CD4-positive, alpha-beta T cell treated with Interleukin-4 for 1 hour (primary cell): ENCODE measurements at places on chromosomes 16 and 17.

DNA sequence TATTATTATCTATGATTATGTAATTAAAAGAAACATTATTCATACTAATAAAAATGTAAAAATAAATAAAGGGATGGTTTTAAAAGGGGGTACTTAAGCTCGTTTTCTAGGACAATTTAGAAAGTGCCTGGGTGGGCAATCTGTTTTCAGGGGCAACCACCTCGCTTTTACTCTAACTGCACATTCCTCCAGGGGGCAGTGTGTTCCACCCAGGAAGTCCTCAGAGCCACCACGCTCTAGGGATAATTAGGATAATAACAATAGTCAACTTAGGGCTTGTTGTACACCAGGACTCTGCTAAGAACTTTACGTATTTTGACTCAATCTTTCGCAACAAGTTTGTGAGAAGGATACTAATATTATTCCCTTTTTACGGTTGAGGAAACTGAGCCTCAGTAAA, 396.7 kb upstream of the MAF start:
- DNase-seq = peak; percentile 1

DNA sequence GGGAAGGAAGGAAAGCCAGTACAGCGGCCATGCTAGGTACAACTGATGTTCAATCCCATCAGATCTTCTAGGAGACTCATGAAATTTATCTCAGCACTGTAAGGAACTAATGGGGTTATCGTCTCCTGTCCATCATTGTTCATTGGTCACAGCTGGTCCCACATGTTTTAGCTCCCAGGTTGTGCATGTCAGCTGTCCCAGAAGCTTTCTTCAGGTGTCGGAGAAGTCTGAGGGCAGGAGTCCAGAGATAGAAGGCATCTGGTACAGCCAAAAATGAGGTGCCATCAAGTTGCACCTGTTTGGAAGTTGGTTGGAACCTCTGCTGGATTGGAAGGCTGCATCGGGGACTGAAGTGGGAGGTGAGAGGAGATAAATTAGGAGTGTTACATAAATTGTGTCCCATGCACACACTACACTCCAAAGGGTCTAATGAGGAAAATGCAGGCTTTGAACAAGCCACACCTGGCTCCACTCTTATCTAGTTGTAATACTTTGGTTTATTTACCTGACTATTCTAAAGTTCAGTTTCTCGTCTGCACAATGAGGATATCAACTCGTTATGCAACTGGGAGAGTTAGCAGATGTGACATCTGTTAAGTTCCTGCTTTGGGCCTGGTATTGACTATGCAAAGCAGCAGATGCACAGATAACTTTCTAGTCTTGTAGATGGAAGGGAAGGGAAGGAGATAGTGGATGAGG, 62.9 kb downstream of the MAP2K6 start:
- no peak for DNase-seq

- no peak for DNase-seq
These were observed 26.5 kb upstream of the FAAP100 start for GRCh38 chr17:81578561-81579225.

DNA sequence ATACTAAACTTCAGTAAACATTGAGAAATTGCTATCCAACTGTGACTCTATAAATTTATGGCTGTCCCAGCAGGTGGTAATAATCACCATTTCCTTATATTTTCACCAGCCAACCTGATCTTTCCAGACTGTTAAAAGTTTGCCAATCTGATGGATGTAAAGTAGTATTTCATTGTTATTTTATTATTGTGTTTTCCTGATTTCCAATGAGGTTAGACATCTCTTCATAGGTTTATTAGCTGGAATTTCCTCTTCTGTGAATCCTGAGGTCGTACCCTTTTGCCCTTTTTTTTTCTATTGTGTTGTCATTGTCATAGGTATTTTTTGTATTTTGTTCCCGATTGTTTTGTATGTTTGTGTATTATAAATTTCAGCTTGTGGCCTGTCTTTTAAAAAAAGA, 31.7 kb downstream of the BMERB1 start:
- DNase-seq = no peak

DNA sequence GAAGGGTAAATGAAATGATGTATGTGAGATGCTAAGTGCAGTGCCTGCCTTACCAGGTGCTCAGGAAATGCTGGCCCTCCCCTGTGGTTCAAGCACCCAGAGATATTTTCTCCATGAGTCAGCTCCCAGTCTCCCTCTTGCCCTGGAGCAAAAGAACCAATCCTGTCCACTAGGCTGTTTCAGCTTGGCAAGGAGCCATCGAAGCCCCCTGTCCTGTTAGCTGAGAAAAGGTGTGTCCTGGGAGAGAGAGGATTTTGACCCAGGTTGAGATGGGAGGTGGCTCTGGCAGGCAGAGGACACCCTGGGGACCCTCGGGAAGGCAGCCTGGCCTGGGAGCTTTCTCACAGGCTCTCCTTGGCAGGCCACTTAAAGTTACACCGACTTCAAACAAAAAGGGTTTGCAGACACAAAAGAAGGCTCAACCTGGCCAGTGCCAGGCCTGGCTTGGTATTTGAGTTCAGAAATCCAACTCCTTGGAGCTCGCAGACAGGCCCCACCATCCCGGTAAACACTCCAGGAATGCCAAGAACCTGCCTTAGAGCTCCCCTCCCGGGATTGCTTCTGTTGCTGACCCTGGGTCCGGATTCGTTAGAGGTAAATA, 29.6 kb downstream of the NTN1 start:
- no peak for DNase-seq

GRCh38 chr17:18120461-18121017, 12.0 kb downstream of the MYO15A start:
- no peak for DNase-seq

- DNase-seq = no peak
These were observed 172.3 kb downstream of the KATNIP start for GRCh38 chr16:27722207-27722606.

DNA sequence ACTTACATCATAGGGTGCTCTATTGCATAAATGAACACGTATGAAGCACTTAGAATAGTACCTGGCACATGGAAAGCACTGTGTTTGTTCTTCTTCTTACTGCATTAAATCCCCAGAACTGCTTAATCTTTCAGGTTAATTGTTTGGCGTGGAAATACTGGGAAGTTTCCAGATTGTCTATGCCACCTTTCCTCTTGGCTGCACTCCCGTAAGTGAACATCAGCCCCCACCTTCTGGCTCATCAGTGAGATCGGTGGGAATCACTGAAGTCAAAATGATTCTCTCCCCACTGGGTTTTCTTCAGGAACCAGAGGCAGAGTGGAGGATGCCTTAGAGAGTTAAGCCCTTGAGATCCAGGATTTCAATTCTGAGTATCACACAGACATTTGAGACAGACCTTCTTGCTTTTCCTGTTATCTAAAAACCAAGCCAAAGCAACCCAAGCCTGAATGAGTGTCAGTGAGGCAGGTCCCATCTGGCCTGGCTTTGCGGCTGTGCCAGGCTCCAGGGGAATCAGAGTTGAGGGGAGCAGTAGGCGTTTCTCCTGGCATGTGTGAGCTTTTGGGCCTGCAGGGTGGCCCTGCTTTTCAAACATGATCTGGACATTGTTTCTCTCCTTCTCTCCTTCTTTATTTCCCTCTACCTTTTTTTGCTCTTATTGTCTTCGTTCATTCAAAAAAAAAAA, 59.1 kb downstream of the OTOA start:
- no peak for DNase-seq

- peak; percentile 79 for DNase-seq
These were observed 8.2 kb downstream of the SYNGR2 start for GRCh38 chr17:78176548-78177025.

DNA sequence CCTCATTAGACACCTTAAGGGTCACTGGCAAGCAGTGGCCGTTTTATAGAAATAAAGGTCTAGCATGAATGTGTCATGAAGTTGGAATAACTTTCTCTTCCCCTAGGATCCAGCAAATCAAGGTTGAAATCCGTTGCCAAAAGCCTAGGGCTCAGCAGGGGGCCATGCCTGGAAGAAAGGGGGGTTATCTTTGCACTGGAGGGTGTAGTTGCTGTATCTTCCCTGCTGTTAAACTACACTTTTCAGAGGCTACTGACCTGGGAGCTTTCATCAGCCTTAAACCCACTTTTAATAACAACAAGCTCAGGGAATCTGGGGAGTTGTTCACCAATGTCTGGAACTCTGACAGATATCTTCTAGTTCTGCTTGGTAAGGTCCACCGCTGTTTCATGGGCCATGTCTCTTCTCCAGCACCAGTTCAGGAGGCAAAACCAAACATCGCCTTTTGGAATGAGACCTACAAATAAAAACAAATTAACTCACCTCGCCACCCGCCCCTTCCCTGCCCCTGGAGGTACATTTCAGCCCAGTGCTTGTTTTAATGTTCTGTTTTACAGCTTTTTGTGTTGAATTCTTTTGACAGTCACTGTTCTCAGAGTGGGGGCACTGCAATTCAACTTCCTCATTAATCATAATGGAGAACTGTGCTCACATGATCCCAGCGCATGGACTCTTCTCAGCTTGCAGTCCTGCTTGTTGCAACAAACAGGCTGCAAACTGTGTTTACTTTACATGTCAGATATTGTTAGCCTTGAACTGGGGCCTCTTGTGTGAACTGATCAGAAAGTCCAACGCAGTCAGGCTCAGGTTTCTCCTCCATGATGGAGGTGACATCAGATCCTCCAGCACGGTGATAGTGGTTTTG, 508.7 kb downstream of the KCNJ2 start:
- no peak for DNase-seq

GRCh38 chr17:78748730-78749317, 33.2 kb downstream of the CYTH1 start:
- DNase-seq = peak; percentile 89

- peak; percentile 68 for DNase-seq
These were observed 402.1 kb downstream of the SEC14L1 start for GRCh38 chr17:77542551-77543490.

DNA sequence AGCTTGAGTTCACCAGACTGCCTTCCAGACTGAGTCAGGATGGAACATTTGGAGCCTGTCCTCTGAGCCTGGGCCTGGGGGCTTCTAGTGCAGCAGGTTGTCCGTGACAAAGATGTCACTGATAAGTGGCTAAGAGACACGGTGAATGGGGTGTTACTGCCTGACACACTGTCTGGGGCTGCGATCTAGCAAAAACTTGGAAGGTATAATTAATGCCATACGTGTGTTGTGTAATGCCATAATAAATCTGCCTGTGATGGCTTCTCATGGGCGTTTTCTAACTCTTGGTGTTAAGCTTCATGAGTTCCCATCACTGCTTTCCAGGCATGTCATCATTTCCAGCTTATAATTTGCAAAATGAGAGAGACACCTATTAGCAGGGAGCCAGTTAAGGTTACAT, 215.4 kb downstream of the UTP18 start:
- DNase-seq = no peak

GRCh38 chr17:69725146-69725545, 310.6 kb downstream of the MAP2K6 start:
- no peak for DNase-seq

DNA sequence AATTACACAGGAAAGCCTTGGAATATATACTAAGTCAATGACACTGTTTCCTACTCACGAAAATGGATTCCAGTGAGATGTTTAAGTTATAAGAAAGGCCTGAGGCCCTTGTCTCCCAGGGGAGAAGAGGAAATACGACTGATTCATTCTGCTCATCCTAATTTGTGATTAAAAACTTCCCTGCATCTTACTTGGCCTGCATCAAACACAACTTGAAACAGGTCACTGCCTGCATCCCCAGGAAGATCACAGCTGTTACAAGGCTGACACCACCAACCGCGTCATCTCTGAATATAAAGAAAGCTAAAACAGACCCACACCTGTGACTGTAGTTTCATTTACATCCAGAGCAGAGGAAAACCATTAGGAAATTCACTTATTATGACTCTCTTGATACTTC, 121.9 kb downstream of the DNAH3 start:
- no peak for DNase-seq

- no peak for DNase-seq
These were observed 38.9 kb upstream of the RPL38 start for GRCh38 chr17:74164446-74165045.

- DNase-seq = no peak
These were observed 27.8 kb downstream of the GPR139 start for GRCh38 chr16:20045886-20046285.

GRCh38 chr17:41548844-41549595, 20.9 kb upstream of the KRT19 start:
- peak; percentile 83 for DNase-seq

- DNase-seq = no peak
These were observed 12.2 kb upstream of the ITGAE start for GRCh38 chr17:3813171-3813570.

GRCh38 chr16:52254746-52255145, 292.2 kb downstream of the TOX3 start:
- DNase-seq = no peak

- DNase-seq = no peak
These were observed 717.2 kb downstream of the WWOX start for GRCh38 chr16:78816499-78817195.

DNA sequence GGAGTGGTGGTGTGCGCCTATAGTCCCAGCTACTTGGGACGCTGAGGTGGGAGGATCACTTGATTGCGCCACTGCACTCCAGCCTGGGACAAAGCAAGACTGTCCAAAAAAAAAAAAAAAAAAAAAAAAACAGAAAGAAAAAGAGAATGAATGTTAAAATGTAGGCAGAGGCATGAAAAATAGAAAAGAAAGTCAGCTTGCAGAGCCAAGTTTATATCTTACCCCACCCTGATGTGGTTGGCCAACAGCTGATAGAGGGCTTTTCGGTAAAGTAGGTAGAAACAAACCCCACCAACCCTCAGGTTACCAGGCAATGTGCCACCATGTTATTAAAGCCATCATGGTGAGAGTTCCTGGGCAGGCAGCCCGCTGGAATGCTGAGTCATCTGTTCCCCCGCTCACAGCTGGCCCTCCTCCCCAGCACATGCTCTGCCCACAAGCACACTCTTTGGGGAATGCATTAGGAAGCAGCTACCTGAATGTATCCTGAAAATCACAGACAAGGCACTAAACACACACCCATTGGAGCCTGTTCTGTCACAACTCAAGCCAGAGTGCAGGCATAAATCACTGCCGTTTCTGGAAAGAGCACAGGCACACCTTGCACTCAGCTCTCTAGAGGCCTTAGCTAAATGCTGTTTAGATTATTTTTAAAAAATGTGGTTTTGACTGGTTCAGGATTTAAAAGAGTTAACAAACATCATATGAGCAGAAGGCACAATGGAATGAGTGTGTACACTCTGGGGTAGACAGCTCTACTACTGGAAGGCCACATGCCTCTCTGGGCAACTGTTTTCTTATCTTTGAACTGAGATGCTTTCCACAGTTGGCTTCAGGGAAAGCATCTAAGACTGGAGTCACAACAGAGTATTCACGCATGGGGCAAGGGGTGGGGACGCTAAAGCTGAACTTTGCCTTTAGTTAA, 128.5 kb downstream of the PARN start:
- no peak for DNase-seq

GRCh38 chr17:67594115-67594880, 123.4 kb upstream of the NOL11 start:
- DNase-seq = no peak

GRCh38 chr16:58815181-58815888, 81.2 kb upstream of the GOT2 start:
- DNase-seq = no peak
